ENCODE measurements at places on chromosomes 12 and 14.
A peak's percentile ranks its signal among the peaks of the same experiment; 100 is the strongest.

GRCh38 chr14:72270147-72270727, 338.0 kb downstream of the RGS6 start:
- DNase-seq, result no peak

GRCh38 chr12:3328571-3328970, 162.4 kb upstream of the PRMT8 start:
- no peak for DNase-seq

DNA sequence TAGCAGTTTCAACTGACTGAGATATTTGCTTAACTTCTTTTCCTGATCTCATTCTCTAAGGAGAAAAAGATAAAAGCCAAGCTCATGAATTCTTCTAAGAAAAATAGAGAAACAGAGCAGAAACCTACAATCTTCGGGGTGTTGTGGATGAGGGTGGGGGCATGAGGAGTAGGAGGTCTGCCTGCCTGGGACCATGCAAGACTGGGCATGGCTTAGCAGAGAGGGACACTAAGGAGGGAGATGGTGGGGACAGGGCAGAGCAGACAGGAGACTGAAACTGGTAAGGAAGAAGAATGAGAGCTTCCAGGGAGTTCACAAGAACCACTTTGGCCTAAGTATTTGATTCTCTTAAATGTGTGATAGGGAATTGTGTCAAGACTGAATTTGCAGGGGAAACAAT, 188.0 kb downstream of the CFAP54 start:
- DNase-seq, result no peak

- DNase-seq, result no peak
Measured at GRCh38 chr14:105117710-105118385, 50.7 kb downstream of the JAG2 start.

DNA sequence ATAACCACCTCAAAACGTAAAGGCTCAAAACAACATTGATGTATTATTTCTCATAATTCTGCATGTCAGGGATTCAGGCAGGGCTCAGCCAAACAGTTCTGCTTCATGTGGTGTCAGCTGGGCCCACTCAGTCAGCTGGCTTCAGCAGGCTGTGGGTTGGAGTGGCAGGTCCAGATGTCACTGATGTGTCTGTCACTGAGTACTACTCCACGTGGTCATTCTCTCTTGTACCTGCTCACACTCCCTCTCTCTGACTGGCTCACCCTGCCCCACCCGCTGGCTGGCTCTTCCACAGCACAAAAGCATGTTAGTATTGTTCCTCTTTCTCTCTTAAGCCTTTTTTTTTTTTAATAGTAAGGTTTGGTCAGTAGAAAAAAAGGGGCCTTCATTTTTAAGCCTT, 182.4 kb downstream of the DICER1 start:
- DNase-seq, result no peak

DNA sequence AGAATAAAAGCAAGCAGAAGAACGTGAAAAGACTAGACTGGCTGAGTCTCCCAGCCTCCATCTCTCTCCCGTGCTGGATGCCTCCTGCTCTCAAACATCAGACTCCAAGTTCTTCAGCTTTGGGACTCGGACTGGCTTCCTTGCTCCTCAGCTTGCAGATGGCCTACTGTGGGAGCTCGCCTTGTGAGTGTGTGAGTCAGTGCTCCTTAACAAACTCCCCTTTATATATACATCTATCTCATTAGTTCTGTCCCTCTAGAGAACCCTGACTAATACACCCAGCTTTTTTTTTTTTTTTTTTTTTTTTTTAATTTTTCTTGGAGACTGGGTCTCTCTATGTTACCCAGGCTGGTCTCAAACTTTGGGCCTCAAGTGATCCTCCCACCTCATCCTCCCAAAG, 46.9 kb downstream of the ACTN1 start:
- DNase-seq, result no peak

GRCh38 chr12:121086781-121087295, 45.8 kb upstream of the P2RX7 start:
- DNase-seq, result no peak

GRCh38 chr14:102196039-102196901, 56.6 kb downstream of the WDR20 start:
- no peak for DNase-seq

GRCh38 chr14:85596562-85596961, 66.6 kb downstream of the FLRT2 start:
- no peak for DNase-seq

DNA sequence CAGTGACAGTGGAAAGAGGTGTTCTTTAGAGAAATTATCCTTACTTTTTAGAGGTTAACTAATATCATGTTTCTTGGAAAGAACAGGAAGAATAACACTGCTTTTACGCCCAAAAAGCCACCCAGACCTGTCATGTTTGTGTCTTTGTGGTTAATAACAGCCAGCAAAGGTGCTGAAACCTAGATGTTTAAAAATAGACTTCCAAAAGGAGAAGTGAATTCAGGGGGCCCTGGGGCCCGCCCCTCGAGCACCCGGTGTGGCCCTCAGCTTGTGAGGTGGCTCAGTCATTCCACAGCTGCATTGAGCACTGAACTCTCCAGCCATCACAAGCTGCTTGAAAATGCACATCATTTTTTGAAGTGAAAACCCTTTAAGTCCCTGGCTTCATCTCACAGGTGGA, 20.8 kb upstream of the AMN start:
- no peak for DNase-seq

- no peak for DNase-seq
Measured at GRCh38 chr14:63468294-63468693, 74.9 kb downstream of the PPP2R5E start.

DNA sequence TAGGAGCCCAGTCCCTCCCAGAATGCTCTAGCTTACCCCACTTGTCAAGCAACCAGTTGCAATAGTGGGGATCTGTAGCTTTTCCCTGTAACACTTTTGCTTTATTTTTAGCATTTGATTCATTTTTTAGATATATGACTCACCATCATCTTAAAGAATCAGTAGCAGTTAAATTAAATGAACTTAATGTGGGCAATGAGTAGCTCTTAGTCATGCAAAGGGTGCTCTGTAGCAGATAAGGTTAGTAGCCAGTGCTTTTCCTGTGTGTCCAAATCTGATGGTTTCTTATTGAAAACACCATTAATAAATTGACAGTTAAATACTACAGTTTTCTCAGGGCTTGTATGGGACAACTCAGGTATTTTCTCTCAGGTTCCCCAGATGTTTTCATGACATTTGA, 311.8 kb downstream of the RERGL start:
- DNase-seq, result no peak

- DNase-seq, result no peak
Measured at GRCh38 chr14:87799400-87799799, 193.6 kb downstream of the GALC start.

DNA sequence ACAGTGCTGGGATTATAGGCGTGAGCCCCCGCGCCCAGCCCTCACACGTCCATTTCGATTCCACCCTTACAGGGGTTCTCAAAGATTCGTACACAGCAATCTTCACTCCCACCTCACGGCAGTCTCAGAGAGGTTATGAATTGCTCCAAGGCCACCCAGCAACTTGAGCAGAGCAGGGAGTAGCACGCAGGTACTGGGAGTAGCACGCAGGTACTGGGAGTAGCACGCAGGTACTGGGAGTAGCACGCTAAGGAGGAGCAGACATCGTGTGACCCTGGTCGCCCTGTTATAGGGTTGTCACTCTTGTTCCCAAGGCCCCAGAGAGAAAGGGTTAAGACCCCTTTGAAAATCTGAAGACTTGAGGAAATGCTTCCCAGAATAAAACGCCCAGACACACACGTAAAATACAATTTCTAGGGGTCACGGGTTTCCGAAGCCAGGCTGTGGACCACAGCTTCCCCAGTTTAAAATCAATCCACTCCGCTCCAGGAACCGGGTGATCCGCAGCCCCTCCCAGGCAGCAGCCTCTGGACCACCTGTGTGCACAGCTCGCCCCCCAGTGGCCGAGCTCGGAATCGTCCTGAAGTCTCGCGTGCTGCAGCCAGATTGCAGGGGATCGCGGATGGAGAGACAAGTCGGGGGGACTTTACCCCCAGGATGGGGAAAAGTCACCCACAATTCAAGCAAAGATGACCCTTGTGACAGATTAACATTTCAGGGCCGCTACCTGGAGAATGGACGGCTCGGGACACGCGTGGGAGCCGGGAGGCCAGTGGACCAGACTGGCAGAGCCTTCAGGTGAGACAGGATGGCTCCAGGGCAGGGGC, 92.0 kb downstream of the SCARB1 start:
- peak; percentile 86 for DNase-seq

GRCh38 chr14:65131301-65131701, 29.0 kb upstream of the MAX start:
- DNase-seq, result peak; percentile 62

- DNase-seq, result no peak
Measured at GRCh38 chr12:53626702-53627169, 554 bp upstream of the ATF7 start.
